ENCODE measurements at places on chromosomes 16 and 17. TPM values are rescaled to one million over a fixed set of nuclear protein-coding genes. Genes with fewer than 3 reads are reported as not detected.

DNA sequence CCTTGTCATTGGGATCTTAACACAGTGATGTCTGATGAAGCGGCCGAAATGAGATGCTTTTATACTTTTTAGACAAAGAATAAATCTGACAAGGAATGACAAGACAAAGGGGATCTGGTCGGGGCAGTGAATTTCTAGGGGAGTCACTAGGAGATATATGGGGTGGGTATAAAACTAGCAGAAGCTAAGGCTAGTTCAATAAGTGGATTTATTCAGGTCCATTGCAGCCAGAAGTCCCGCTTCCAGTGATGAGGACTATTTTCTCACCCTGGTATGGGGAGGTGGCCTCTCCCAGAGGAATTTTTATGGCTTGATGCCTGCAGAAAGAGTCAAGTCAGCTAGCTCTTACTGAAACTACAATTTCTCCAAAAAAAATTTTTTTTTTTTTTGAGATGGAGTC is 23.9 kb downstream of the SLC38A8 start:
- no peak for DNase-seq

- DNase-seq = no peak
Observed at GRCh38 chr16:21071741-21072140, 78.9 kb downstream of the DNAH3 start.

DNA sequence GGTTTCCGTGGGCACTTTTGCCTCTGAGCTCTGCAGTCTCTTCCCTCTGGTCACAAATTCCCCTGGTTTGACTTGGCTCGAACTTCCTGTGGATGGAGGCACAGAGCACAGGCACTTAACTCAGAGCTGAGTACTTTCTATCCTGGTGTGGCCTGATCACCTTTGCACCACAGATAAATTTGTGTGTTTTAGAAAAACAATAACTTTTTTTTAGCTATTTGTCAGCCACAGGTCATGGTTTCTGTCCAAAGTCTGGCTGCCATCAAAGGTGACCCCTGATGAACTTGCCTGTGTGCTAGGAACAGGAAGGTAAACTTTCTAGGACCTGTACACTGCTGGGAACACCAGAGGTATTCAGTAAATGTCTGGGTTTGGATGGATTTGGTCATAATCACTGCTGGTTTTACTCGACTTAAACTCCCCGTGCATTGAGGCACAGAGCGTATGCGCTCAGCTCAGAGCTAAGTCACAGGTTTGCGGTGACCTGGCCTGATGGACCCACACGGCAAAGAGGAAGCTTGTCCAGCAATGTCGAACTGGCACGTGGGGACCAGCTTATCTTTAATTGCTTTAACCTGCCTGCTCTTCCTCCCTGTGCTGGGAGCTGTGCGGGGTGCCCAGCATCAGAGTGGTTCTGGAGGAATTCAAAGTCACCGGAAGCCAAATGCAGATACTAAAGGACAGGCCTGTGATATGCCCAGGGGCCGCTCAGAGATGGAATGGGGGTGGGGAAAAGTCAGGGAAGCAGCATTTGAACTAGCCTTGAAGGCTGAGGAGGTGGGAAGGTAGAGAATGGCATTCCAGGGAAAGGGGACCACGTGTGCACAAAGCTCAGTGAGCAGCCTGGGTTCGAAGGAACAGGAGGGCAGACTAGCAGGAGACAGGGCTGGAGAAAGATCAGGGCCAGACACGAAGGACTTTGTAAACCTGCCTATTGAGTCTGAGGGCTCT is 12.9 kb downstream of the SLC13A5 start:
- DNase-seq = no peak

- DNase-seq = no peak
Observed at GRCh38 chr16:87335625-87336433, 18.6 kb upstream of the C16orf95 start.

DNA sequence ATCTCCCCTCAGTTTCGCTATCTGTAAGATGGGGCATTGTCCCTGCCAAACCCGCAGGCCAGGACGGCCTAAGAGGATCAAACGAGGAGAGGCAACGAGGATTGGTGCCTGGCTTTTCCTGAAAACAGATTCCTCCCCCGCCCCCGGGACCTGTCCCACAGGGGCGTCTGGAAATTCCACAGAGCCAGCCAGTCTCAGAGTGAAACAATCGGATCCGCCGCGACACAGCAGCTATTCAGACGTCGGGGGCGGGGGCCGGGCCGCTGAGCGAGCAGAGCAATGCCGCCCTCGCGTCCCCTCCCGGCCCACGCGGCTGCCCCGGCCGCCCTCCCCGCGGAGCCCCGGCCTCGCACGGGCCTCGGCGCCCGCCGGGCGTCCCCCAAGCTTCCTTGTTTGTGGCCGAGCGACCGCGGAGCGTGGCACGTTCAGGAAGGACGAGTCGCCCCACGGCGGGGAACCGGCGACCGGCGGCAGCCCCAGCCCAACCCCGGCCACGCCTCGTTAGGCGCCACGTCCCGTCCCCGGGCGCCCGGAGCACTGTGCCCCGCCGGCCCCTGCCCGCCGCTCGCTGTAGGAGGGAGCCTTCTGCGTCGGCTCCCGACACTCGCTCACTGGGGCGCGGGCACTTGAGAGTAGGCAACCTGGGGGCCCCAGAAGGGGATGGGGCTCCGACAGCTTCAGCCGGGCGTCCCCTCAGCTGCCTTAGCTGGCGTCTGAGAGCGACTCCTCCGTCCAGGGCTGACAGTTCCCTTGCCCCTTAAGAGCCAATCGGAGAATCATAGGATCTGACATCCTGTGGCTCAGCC is 29.6 kb upstream of the PHOSPHO1 start:
- DNase-seq = peak; percentile 68

DNA sequence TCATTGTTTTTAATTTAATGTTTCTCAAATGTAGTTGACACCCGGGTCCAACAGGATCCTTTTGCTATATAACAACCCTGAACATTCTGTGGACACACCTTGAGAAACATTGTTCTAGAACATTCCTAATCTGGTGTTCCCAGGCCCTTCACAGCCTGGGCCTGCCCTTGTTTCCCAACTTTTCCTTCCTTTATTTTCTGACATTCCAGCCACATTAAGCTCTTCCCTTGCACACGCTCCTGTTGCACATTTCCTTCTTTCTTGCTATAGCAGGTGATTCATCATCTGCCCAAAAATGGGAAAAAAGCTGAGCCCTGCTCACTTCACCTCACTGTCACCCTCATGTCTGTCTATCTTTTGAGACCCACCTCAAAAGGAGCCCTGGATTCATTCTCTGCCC is 67.9 kb upstream of the MARCHF10 start:
- no peak for DNase-seq

- no peak for DNase-seq
Observed at GRCh38 chr16:15882563-15882962, 5.8 kb downstream of the CEP20 start.

- no peak for DNase-seq
Observed at GRCh38 chr17:36864827-36865430, 72.3 kb upstream of the LHX1 start.

OR4D1 gene
- not detected for total RNA-seq

TNFSF13 gene
- 28.5 TPM for total RNA-seq

CD300LG gene
- total RNA-seq = not detected

HIRIP3 gene
- total RNA-seq = 15.1 TPM

PDPR gene
- 34.0 TPM for total RNA-seq

PRR11 gene
- total RNA-seq = 1.5 TPM

C16orf96 gene
- not detected for total RNA-seq

SOST gene
- total RNA-seq = not detected

All from Peyer's patch (tissue), 4 donors.